Activated CD8-positive, alpha-beta memory T cell treated with anti-CD3 and anti-CD28 coated beads for 48 hours (primary cell): ENCODE measurements at places on chromosomes 1 and 21.

DNA sequence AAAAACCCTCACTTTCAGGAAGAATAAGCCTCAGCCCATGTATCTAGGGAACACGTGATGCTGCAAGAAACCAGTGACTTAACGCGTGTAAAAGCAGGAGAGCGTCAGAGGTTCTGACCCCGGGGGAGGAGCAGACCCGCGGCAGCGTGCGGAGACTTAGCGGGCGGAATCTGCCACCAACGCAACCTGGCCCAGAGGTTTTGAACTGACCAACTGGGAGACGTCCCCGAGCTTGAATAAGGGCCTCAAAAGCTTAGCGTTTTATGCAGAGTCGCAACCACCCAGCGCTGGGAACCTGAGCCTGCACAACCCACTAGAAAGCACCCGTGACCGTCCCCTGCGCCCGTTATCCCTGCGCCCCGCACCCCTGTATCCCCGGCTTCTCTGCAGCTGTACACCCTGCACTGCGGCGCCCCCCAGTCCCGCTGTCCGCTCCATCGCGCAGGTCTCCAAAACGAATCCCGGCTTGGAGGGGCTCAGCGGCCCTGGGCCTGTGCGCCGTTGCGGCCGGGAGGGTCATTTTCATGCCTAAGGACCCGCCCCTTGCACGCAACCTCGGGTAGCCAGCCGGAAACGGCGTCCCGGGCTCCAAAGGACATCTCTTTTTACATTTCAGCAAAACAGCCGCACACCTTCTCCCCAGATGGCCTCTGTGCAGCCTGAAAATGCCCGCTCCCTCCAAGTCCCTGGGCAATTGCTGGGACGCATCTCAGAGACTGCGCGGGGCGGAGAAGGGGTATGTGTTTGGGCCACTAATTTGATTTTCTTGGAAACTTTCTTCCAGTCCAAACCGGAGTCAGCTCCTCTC lies 29.4 kb upstream of the TRIM17 start:
- peak; percentile 11 for DNase-seq

GRCh38 chr1:150477733-150478132 lies 9.5 kb upstream of the TARS2 start:
- DNase-seq = no peak

DNA sequence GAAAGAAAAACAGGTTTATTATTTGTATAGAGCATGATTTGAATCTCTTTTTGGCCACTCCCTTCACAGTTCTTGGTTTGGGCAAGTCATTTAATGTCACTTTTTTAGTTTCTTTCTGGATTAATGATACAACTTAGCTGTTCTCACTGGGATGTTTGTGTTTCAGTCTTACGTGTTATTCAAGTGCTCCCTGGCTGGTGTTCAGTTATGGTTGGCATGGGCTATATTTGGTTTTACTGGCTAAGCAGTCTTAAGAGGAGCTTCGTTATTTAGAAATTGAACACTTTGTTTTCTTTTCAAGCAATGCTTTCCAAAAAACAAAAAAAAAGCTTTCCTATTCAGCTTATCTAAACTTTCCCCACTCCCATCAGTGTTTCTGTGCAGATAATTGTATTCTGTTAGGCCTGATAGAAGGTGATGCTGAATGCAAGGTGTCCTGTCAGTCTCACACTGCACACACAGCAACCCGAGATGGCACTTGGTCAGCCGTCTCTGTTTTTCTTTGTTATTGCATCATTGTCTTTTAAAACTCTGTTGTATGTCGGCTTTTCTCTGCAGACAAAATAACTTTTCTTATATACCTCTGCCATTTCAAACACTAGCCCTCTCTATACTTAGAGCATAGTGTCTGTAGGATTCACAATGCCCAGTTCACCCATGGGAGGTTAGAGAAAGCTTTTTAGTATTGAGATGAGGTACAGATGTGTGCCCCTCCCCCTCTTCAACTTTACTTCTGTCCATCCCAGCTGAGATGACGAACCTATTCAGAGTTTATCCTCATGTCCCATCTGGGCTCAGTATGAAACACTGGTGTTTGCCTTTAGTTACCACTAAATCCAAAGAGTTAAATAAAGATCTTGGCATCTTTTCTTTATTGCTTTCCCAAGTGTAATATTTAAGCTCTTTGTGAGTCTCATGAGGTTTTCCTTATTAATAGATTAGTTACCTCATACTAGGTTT lies 80.2 kb downstream of the VPS13D start:
- DNase-seq = no peak

GRCh38 chr1:175195281-175195680 lies 2.7 kb upstream of the KIAA0040 start:
- no peak for DNase-seq

DNA sequence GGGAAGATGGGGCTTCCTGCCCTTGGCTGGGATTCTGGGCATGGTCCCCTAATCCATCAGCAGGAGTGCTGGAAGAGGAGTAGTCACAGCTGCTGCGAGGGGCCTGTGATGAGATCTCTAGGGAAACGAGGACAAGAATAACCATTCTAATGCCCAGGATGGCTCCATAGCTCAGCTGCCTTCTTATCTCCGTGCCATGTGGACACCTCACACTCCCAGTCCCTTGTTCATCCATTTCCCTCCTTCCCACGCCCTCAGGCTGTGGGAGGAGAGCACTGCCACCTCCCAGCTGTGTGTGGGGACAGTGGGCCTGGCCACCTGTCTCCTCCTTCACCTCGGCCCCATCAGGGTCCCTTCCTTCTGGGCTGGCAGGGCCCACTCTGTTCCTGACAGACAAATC lies 16.1 kb upstream of the ETV3 start:
- DNase-seq = no peak

GRCh38 chr1:36924282-36924811 lies 110.0 kb downstream of the GRIK3 start:
- DNase-seq = no peak

- DNase-seq = no peak
These were observed 7.2 kb downstream of the FPGT start for GRCh38 chr1:74205266-74205665.

GRCh38 chr1:219076326-219076937 lies 97.2 kb upstream of the LYPLAL1 start:
- DNase-seq = no peak

- DNase-seq = no peak
These were observed 44.6 kb downstream of the MIGA1 start for GRCh38 chr1:77824079-77824478.

DNA sequence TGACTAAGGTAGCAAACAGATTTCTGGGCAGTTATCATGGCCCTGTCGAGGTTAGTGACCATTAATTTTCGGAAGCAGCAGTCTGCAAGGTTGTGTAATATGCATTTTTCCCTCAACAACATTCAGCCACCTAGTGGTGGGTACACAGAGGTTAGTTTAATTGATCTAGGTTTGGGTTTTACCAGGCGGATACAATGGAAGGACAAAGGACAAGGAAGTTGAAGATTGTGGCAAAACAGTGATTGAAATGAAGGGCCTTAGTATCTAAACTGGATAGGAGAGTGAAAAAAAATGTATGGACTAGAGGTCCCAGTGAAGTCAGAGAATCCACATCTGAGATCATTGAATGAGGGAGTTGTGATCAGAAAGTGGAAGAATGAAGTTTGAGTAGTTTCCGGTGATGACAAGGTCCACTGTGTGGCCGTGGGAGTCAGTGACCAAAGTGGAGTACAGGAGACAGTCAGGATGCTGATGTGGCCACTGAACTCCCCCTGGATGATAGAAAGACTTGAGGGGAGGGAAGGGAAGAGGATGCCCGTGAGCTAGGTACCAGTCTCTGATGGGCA lies 2.8 kb downstream of the ARMH1 start:
- DNase-seq = no peak

DNA sequence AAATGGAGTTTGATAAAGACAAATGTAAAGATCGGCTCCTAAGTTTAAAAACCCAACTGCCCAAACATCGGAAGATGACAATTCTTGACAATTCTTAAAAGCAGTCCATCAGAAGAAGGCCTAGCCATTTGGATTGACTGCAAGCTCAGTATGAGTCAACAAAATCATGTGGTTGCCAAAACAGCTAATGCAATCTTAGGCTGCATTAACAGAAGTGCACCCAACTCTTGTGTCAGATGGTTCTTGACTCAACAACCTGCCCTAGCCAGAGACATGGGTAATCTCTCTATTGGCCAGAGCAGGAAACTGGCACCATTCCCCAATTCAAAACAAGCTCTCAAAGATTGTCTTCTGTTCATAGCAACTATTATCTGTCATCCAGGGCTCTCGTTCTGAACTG lies 9.9 kb upstream of the NCF2 start:
- no peak for DNase-seq

- no peak for DNase-seq
These were observed 95.6 kb upstream of the GPR52 start for GRCh38 chr1:174352117-174352516.

- no peak for DNase-seq
These were observed 347.3 kb downstream of the DPYD start for GRCh38 chr1:97573553-97573952.

DNA sequence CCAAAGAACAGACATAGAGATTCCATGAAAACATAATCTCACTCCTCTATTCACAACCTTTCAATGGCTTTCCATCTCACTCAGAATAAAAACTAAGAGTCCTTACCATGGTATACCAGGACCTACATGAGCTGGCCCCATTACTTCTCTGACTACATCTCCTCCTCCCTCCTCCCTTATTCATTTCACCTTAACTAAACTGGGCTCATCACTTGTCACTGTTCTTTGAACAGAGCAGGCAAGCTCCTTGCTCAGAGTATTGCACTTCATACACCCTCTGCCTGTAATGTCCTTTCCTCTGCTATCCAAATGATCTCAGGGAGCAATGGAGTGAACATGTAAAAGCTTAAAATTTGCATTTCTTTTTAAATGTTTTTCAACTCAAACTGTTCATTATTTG lies 142.0 kb downstream of the MRPL39 start:
- DNase-seq = no peak

- no peak for DNase-seq
These were observed 16.7 kb downstream of the SLC25A33 start for GRCh38 chr1:9555942-9556341.

DNA sequence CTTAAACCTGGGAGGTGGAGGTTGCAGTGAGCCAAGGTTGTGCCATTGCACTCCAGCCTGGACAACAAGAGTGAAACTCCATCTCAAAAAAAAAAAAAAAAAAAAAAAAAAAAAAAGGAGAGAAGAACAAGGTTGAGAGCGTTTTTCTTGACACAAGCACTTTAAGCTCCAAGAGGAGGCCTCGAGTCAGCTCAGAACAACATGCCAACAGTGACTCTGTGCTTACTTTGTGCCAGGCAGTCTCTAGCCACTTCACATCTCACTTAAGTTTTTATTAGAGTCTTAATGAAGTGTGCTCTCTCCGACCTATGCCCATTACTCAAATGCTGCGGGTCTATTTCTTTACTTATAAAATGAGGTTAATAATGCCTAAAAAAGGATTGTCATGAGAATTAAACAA lies 13.0 kb downstream of the ATP1A1 start:
- no peak for DNase-seq
